ENCODE measurements at places on chromosomes 7 and 10. TPM values are rescaled to one million over a fixed set of nuclear protein-coding genes. Genes with fewer than 3 reads are reported as not detected.

The SFMBT2 gene
- total RNA-seq: 4.8 TPM

DNA sequence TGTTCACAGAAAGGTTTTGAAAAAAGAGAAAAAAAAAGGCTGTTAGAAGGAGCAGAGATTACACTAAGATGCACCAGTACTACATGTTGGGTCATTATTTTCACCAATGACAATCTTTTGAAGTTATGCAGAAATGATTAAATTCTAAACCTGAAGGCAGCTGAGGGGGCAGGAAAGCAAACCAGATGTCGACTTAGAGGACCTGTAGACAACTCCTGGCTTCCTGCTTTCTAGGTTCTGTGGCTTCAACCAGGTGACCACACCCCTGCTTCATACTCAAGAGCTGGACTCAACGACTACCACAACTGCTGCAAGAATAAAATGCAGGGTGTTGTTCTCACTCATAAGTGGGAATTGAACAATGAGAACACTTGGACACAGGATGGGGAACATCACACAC lies 30.0 kb downstream of the MYOF start:
- no peak for DNase-seq

The PLXDC2 gene
- total RNA-seq: 0.92 TPM

DNA sequence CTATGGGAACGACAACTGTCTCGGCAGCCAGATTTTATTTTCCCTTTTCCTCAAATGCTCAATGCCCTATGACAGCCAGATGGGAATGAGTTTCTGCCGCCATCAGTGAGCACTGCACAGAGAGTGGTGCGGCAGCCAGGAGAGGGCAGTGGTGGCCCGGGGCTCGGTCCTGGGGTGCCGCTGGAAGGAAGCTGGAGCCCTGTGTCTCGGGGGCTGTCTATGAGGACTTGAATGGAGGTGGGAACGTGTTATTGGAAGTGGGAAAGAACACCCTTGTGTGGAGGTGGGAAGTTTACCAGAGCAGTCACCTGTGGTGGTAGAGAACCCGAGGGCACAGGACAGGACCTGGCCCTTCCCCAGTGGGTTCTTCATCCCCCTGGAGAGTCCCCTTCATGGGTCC lies 35.8 kb downstream of the JAKMIP3 start:
- DNase-seq: no peak

DNA sequence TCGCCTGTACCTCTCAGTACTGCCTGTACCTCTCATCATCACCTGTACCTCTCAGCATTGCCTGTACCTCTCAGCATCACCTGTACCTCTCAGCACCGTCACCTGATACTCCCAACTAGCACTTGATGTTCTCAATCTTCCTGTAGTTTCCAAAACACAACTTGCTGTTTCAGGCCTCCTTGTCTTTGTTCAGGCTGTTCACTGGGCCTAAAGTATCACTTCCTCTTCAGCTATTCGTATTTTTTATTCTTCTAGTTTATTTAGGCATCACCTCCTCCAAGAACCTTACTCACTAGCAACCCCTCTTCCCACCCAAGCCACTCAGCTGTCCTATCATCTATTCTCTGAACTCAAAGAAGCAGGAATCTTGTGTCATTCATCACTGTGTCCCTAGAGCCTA lies 24.1 kb downstream of the OR6B1 start:
- DNase-seq: no peak

Data from glomerular endothelial cell (primary cell).